ENCODE measurements at places on chromosomes 6 and 20.

- no peaks in the 10 kb centered on the region for H3K36me3 ChIP-seq
- no peak overlapping the region for H3K4me3 ChIP-seq
- no peak overlapping the region for H3K27ac ChIP-seq
- H3K4me1 ChIP-seq, result no peaks in the 10 kb centered on the region
- H3K27me3 ChIP-seq, result no peaks in the 10 kb centered on the region
Measured at GRCh38 chr20:60224914-60225313, 266.7 kb downstream of the CDH26 start.

- no peak overlapping the region for H3K27ac ChIP-seq
- peak; percentile 42 for DNase-seq
- no peaks in the 10 kb centered on the region for H3K36me3 ChIP-seq
- H3K4me3 ChIP-seq, result no peak overlapping the region
- peaks cover 5% of the 10 kb centered on the region for H3K4me1 ChIP-seq
- peaks cover 25% of the 10 kb centered on the region for H3K27me3 ChIP-seq
Measured at GRCh38 chr6:159107451-159108260, 61.5 kb upstream of the FNDC1 start.

- H3K27me3 ChIP-seq, result no peaks in the 10 kb centered on the region
- no peak for DNase-seq
- H3K27ac ChIP-seq, result no peak overlapping the region
- no peaks in the 10 kb centered on the region for H3K36me3 ChIP-seq
Measured at GRCh38 chr6:39770446-39770845, 21.7 kb upstream of the DAAM2 start.

- H3K36me3 ChIP-seq, result no peaks in the 10 kb centered on the region
- H3K27ac ChIP-seq, result no peak overlapping the region
- H3K4me3 ChIP-seq, result no peak overlapping the region
- no peaks in the 10 kb centered on the region for H3K4me1 ChIP-seq
Measured at GRCh38 chr6:144585217-144585814, 300.2 kb downstream of the UTRN start.

GRCh38 chr20:36541227-36541767 is at the start of gene MYL9:
MYL9 (plus strand) TSS chr20:36541519; CDS start chr20:36544885, 3,366 bp downstream.
- H3K36me3 ChIP-seq, result peaks cover 21% of the 10 kb centered on the region
- peak within 1 kb of the TSS; percentile 85 for H3K4me3 ChIP-seq
- H3K4me1 ChIP-seq, result peaks cover 36% of the 10 kb centered on the region
- DNase-seq, result peak; percentile 98
- no peaks in the 10 kb centered on the region for H3K27me3 ChIP-seq

DNA sequence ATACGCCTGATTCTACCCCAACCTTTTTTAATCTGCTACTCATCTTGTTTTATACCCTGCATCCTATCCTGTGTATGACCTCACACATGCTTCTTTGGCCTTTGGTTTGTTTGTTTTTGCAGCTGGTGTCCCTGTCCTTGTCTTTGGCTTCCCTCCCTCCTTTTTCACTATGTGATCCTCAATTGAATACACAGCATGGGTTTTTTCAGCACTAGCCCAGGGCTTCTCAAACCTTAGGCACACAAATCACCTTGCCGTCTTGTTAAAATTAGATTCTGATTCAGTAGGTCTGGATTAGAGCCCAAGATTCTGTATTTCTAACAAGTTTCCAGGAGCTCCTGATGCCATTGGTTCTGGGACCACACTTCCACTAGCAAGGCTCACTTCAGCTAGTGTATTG is 321.5 kb upstream of the MAN1A1 start:
- H3K4me3 ChIP-seq, result no peak overlapping the region
- DNase-seq, result no peak
- no peaks in the 10 kb centered on the region for H3K4me1 ChIP-seq

DNA sequence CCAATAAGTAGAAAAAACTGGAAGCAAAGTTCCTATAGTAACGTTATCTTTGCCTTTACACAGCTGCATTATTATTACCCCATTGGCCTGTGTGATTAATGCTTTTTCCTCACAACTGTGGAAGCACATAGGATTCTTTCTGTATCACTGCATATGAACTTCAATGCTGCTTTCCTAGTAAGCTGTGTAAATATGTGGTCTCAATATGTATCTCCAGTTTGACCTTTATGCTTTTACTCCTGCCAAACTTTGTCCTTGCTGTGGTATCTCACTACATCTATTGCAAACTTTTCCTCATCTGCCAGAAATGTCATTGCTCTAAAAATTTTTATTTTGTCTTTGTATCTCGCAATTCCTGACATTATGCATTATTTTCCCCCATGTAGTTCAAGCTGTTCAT is 168.6 kb downstream of the ZFAND3 start:
- no peak overlapping the region for H3K4me3 ChIP-seq
- peaks cover 82% of the 10 kb centered on the region for H3K4me1 ChIP-seq
- H3K27ac ChIP-seq, result no peak overlapping the region
- H3K27me3 ChIP-seq, result no peaks in the 10 kb centered on the region
- DNase-seq, result no peak
- H3K36me3 ChIP-seq, result no peaks in the 10 kb centered on the region

GRCh38 chr6:68211242-68211795 is 423.8 kb upstream of the ADGRB3 start:
- DNase-seq, result no peak
- no peaks in the 10 kb centered on the region for H3K27me3 ChIP-seq

GRCh38 chr6:152566103-152566875 is 70.9 kb downstream of the SYNE1 start:
- no peaks in the 10 kb centered on the region for H3K36me3 ChIP-seq
- H3K27me3 ChIP-seq, result no peaks in the 10 kb centered on the region
- no peak overlapping the region for H3K27ac ChIP-seq
- H3K4me1 ChIP-seq, result no peaks in the 10 kb centered on the region
- no peak for DNase-seq

GRCh38 chr6:51868591-51869355 is 218.6 kb downstream of the PKHD1 start:
- H3K27me3 ChIP-seq, result no peaks in the 10 kb centered on the region
- no peak overlapping the region for H3K4me3 ChIP-seq
- no peak overlapping the region for H3K27ac ChIP-seq
- no peak for DNase-seq
- no peaks in the 10 kb centered on the region for H3K36me3 ChIP-seq
- H3K4me1 ChIP-seq, result no peaks in the 10 kb centered on the region

GRCh38 chr6:77368660-77369313 is 94.5 kb downstream of the HTR1B start:
- peak; percentile 67 for DNase-seq
- H3K4me3 ChIP-seq, result peak overlapping the region; percentile 50
- peaks cover 4% of the 10 kb centered on the region for H3K4me1 ChIP-seq
- H3K27ac ChIP-seq, result peak overlapping the region; percentile 35
- H3K27me3 ChIP-seq, result no peaks in the 10 kb centered on the region
- no peaks in the 10 kb centered on the region for H3K36me3 ChIP-seq

- peaks cover 68% of the 10 kb centered on the region for H3K27me3 ChIP-seq
- no peaks in the 10 kb centered on the region for H3K4me1 ChIP-seq
- H3K36me3 ChIP-seq, result no peaks in the 10 kb centered on the region
- H3K4me3 ChIP-seq, result no peak overlapping the region
- DNase-seq, result no peak
Measured at GRCh38 chr6:33817489-33817888, 13.7 kb upstream of the MLN start.

GRCh38 chr6:122726649-122727048 is 52.9 kb upstream of the FABP7 start:
- no peak for DNase-seq
- H3K4me3 ChIP-seq, result no peak overlapping the region
- no peak overlapping the region for H3K27ac ChIP-seq
- H3K36me3 ChIP-seq, result no peaks in the 10 kb centered on the region
- peaks cover 7% of the 10 kb centered on the region for H3K27me3 ChIP-seq

GRCh38 chr20:5570452-5570851 is 179.7 kb upstream of the SHLD1 start:
- no peak for DNase-seq
- no peaks in the 10 kb centered on the region for H3K4me1 ChIP-seq
- peaks cover 62% of the 10 kb centered on the region for H3K36me3 ChIP-seq
- H3K27me3 ChIP-seq, result no peaks in the 10 kb centered on the region

GRCh38 chr20:1005452-1006027 is 3.4 kb upstream of the RSPO4 start:
- no peaks in the 10 kb centered on the region for H3K36me3 ChIP-seq
- no peak overlapping the region for H3K4me3 ChIP-seq
- H3K4me1 ChIP-seq, result no peaks in the 10 kb centered on the region

DNA sequence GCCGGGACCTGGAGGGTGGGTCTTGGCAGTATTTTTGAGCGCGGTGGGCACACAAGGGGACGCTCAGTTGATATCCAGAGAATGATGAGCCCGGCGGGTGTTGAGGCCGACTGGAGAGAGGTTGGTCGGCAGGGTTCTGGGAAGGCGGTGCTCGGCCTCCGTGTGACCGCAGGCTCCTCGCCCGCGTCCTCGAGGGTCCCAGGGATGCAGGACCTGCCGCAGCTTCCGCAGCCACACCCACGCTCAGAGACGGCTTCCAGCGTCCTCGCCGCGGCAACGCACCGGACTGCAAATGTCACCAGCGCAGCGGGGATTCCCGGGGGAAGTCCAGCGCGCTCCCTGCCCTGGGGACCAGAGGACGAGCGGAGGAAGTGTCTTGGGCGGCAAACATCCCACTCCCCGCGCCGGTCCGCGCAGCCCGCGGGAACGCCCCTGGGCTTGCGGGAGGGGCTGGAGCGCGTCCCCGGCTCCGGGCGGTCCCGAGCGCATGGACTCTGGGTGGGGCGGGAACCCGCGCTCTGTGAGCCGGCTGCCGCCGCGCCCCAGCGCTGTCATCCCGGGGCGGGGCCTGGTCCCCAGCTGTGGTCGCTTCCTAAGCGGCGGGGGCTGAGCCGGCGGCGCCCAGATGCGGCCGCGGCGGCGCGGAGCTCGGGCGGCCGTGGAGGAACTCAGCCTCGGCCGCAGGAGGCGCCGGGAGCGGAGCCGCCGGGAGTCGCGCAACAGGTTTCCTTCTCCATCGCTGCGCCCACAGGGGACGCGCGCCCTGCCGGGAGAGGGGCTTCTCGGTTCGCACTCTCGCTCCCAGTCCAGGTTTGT is at the start of gene STX11:
TSS of gene STX11 (plus strand) at position 624 of the 816 bp plus-strand sequence. CDS start 36,111 bp downstream, outside the sequence.
- no peaks in the 10 kb centered on the region for H3K36me3 ChIP-seq
- peak within 1 kb of the TSS; percentile 75 for H3K4me3 ChIP-seq
- H3K4me1 ChIP-seq, result peaks cover 21% of the 10 kb centered on the region
- peak; percentile 81 for DNase-seq

DNA sequence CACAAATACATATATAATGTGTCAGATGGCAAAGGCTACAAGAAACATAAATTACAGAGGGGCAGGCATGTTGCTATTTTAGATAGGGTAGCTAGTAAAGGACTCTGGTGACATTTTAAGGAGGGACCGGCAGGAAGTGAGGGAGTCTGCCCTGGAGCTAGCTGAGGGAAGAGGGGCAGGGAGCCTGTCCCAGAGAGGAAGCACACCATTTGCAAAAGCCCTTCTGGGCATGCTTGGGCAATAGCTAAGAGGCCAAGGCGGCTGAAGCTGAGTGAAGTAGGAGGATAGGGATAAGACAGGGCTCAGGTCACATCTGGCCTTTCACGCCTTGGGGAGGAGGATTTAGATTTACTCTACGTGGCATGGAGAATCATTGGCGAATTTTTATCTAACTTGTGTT is 96.2 kb downstream of the RTN4IP1 start:
- no peak overlapping the region for H3K27ac ChIP-seq
- no peak overlapping the region for H3K4me3 ChIP-seq
- no peaks in the 10 kb centered on the region for H3K4me1 ChIP-seq
- no peaks in the 10 kb centered on the region for H3K27me3 ChIP-seq
- no peaks in the 10 kb centered on the region for H3K36me3 ChIP-seq

- no peak for DNase-seq
- H3K4me3 ChIP-seq, result no peak overlapping the region
- H3K27me3 ChIP-seq, result peaks cover 82% of the 10 kb centered on the region
- peaks cover 27% of the 10 kb centered on the region for H3K4me1 ChIP-seq
- no peak overlapping the region for H3K27ac ChIP-seq
Measured at GRCh38 chr20:21522481-21523280, 8.8 kb upstream of the NKX2-2 start.

- H3K36me3 ChIP-seq, result peaks cover 18% of the 10 kb centered on the region
- H3K27ac ChIP-seq, result no peak overlapping the region
- H3K4me1 ChIP-seq, result peaks cover 36% of the 10 kb centered on the region
- H3K4me3 ChIP-seq, result no peak overlapping the region
Measured at GRCh38 chr20:37522260-37523011, 1.4 kb downstream of the NNAT start.

DNA sequence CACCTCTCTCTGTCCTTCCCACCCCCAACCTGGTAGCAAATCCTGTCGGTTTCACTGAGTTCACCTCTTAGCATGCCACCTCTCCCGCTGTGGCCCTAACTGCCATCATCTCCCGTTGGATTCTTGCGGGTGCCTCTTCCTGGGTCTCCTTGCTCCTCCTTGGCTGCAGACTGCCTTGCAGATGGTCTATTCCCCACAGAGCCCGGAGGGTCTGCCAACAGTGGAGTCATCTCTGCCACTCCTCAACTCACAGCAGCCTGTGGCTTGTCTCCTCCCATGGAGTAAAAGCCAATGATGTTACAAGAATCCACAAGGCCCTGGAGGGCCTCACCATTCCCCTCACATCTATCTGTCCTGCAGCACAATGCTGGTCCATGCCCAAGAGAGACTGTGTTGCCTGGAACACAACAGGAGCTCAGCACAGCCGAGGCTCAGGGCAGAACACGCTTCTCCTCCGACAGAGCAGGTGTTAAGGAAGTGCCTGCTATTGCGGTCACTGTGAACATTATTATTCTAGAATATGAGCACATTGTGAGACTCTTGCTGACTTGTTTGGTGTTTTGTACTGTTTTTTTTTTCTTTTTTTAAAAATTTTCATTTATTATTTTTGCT is 241.8 kb upstream of the SULF2 start:
- no peaks in the 10 kb centered on the region for H3K27me3 ChIP-seq
- H3K27ac ChIP-seq, result no peak overlapping the region
- DNase-seq, result no peak
- no peaks in the 10 kb centered on the region for H3K4me1 ChIP-seq
- H3K4me3 ChIP-seq, result no peak overlapping the region

DNA sequence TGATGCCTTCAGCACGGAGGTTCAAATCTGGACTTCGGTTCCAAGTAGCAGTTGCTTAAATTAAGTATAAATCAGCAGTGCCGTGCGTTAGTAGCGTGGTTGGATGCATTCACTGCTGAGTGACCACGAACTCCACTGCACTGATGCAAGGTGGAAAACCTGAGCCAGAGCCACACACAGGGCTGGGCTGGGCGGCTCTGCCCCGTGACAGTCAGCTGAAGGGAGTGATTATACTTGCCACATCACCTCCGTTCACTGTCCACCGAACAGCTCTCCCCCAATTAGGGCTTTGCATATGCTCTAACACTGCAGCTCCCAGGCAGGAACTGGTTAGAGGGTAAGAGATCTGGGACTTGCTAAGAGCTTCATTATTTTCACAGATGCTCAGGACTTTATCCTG is 22.2 kb downstream of the PPP1R3G start:
- no peak overlapping the region for H3K4me3 ChIP-seq

DNA sequence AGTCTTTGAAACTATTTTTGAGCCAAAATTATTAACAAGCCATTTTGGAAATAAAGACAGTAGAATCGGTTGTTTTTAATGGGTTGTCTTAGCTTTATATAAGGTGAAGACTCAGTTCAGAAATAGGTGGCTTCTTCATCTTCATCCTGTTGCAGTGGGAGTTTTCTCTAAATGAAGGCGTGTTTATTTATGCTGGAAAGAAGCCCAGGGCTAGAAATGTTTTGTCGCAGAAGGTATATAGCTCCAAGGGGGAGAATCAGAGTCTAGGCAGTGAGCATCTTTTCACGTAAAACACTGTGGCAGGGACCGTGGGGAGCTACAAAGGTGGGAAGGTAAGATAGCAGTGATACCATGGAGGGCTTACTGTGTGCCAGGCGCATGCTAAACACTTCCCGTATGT is 34.3 kb downstream of the FARS2 start:
- no peak for DNase-seq
- no peak overlapping the region for H3K4me3 ChIP-seq
- no peaks in the 10 kb centered on the region for H3K27me3 ChIP-seq
- no peaks in the 10 kb centered on the region for H3K4me1 ChIP-seq
- H3K27ac ChIP-seq, result no peak overlapping the region
- no peaks in the 10 kb centered on the region for H3K36me3 ChIP-seq
